Stimulated activated CD4-positive, alpha-beta T cell treated with anti-CD3 and anti-CD28 coated beads, TNF-alpha, amount 100 ng/mL, for 4 hours (primary cell): ENCODE measurements at places on chromosomes 16 and 17.

DNA sequence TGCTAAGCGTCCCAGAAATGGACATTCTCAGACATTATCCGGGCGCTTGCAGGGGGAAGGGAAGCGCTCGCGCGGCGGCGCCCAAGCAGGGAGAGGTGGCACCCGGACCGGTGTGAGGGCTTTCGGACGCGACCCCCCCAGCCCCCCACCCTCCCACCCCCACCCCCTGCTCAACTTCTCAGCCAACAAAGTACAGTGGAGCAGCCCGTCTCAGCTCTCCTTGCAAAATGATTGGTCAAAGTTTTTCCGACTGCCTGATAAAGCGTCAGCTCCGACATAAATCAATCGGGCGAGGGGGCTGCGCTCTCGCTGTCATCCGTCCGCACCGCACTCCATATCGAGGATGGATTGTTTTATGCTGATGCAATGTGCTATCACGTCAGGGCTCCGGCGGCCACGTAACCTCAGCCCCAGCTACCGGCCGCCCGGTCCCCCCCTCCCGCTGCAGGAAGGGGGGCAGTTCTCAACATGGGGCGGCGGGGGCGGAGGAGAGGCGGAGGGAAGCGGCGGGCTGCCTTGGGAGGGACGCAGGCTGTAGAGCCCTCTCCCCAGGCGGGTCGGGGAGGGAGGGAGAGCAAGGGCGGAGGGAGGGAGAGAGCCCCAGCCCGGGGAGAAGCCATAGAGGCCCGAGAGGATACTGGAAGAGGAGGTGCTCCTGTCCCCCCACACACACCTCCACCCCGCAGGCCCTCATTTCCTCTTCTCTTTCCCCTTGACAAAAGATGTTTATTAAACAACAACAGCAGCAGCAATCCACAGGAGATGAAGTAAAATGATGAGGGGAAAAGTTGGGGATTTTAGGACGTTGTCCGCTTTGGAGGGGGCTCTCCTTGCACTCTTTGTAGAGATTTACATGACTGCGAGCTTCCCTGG, at the start of gene HOXB9:
HOXB9 (minus strand) TSS at position 114 of the 873 bp plus-strand sequence; CDS start at position 25, 89 bp downstream.
- peak; percentile 55 for DNase-seq

GRCh38 chr17:36500745-36501225, 14.3 kb downstream of the ZNHIT3 start:
- no peak for DNase-seq

DNA sequence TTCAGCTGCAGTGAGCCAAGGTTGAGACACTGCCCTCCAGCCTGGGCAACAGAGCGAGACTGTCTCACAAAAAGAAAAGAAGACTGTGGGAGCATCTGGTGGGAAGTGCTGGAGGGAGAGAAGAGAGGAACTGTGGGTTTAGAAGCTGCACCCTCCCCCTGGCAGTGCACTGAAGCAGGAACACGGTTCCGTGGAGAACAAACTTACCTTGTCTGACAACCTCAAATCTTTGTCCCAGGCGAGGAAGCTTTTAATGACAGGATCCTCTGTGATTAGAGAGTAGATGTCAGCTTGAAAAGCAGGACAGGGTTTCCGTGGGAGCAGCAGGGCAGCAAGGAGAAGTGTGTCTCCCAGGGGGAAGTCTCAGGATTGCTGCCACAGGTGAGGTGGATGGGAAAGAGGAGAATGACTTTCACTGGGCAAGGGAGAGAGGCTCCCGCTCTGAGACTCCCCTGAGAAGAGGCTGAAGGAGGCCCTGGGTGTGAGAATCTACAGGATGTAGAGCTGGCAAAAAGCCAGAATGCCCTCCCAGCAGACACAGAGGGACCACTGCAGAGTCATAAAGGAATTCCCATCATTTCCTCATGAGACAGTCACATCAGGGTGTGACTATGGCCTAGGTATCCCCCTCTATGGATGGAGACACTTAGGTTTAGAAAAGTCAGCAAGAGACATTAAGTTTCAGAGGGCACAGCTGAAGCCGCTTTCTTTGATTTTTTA, 22.9 kb downstream of the PRR11 start:
- DNase-seq, result no peak

- DNase-seq, result no peak
Observed at GRCh38 chr16:26594666-26595065, 472.1 kb upstream of the C16orf82 start.

DNA sequence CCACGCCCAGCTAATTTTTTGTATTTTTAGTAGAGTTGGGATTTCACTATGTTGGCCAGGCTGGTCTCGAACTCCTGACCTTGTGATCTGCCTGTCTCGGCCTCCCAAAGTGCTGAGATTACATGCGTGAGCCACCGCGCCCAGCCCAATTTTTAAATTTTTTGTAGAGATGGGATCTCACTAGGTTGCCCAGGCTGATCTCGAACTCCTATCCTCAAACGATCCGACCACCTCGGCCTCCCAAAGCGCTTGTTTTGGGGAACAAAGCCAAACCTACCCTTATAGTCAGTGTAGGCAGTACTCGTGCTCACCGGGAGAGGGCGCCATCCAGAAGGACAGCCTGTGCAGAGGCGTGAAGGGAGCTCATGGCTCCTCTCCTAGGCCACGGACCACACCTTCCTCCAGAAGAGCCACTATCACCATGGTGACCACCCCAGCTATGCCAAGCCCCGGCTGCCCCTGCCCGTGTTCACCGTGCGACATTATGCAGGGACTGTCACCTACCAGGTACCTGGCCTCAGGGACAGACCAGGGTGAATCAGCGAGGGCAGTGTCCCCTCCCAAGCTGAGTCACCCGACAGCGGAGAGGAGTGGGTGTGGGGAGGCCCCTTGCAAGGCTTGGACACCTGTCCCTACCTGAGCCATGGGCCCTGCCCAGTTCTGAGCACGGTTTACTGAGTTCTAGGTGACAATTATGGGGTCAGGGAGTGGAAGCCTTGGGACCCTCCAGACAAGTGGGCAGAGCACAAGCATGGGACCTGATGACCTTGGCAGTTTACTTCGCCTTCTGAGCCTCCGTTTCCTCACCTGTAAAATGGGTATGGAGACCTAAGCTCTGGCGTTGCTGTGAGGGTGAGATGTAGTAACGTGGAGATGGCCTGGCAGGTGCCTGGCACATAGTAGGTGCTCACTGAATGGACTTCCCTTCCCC, 13.7 kb downstream of the MYO15B start:
- no peak for DNase-seq

- no peak for DNase-seq
Observed at GRCh38 chr16:89135971-89136765, 35.4 kb upstream of the CDH15 start.

DNA sequence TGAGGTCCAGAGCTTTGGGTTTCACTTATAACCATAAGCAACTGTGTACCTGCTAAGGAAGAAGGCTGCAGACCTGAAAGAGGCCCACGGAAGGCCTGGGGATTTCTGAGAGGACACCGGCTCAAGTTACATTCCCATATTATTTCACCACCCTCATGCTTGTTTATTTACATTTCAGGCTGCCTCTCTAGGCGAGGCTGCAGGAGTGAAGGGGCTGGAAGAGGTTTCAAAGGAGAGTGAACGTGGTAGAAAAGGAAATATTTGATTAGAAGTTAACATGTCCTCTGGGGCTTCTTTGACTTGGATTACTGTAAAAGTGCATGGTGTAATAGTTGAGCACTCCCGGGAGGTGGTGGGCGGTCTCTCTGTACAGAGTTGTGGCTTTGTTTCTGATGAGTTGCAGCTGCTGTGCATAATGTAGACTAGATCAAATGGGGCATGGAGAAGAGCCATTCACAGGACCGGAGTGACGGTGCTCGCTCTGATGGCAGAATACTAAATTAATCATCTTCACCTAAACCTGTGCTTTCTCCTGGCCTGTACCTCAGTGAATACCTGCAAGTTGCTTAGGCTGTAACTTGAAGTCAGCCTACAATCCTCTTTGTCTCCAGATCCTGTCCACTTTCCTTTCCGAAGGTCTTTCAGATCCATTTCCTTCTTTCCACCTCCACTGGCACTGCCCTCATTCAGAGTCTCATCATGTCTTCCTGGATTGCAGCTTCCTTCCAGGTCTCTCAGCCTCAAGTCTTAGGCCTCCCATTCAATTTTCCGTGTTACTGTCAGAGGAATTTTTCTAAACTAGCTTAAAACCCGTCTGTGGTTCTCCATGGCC, 1.9 kb upstream of the CPD start:
- no peak for DNase-seq

DNA sequence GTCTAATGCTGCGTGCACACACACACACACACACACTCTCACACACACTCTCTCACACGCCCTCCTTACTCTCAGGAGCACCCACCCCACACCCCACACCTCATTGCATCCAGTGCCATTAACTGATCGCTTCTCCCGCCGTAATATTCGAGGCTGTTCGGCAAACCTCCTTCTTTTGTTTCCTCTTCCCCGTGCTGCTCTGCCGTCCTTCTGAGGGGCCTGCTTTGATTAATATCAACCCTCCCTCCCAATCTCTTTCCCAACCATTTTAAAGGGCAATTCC, 156.2 kb upstream of the TNRC6C start:
- DNase-seq, result no peak

- no peak for DNase-seq
Observed at GRCh38 chr16:17420816-17421215, 49.9 kb downstream of the XYLT1 start.

- no peak for DNase-seq
Observed at GRCh38 chr16:9053006-9053601, 38.3 kb upstream of the HAPSTR1 start.

DNA sequence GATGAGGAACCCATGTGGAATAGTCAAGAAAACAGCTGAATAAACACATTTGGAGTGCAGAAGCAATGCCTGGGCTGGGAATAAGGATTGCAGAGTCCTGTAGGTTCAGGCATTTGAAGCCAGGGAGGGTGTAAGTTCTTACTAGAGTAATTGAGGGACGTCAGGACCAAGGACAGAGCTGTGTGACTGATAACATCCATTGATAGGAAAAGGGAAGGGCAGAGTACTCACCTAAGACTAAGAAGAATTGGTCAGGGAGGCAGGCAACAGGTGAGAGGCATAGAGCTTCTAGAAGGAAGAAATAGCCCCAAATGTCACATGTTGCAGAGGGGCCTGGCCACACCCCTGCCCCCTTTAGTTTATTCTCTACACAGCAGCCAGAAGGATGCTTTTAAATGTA, 79.8 kb upstream of the TMEM132E start:
- no peak for DNase-seq

DNA sequence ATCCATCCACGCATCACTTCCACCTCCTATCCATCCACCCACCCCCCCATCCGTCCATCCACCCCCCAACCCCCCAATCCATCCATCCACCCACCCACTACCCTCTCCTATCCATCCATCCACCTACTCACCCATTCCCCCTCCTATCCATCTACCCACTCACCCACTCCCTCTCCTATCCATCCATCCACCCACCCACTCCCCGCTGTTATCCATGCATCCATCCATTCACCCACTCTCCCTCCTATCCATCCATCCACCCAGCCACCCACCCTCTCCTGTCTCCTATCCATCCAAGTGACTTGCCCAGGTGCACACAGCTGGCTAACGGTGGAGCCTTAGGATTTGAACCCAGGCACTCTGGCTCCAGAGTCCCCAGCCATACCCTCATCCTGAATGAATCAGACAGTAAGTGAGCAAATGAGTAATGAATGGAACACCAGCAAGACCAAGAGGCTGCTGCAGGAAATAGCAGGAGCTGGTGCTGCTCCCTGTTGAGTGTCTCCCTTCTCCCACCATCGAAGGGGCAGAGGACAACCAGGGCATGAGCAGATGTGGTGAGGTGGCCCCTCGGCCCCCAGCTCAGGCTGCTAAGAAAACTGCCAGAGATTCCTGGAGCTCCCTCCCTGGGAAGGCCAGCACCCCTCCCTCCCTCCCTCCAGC, 62.5 kb downstream of the LITAF start:
- DNase-seq, result no peak

GRCh38 chr17:57913575-57914272, 41.5 kb downstream of the CUEDC1 start:
- DNase-seq, result no peak

DNA sequence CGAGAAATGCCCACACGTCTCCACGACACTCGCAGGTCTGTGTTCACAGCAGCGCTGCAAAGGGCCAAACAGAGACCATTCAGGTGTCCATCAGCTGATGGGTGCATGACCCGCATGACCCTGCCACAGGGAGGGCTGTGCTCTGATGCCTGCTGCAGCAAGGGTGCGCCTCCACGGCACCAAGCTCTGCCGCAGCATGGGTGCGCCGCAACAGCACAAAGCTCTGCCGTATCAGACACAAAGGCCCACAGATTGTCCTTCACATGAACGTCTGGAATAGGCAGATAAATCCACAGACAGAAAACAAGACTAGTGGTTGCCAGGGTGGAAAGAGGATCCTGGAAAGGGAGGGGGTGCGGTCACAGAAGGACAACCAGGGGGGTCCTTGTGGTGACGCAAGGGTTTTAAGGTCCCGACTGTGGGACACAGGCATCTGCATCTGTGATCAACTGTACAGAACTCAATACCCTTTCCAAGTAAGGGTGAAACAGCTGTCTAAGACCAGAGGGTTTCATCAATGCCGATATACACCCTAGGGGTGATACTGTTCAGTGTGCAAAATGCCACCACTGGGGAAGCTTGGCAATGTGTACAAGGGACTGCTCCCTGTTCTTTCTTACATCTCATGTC, 121.0 kb downstream of the ANKRD11 start:
- DNase-seq, result no peak

- DNase-seq, result no peak
Observed at GRCh38 chr17:78242024-78242742, 10.8 kb downstream of the TMEM235 start.

DNA sequence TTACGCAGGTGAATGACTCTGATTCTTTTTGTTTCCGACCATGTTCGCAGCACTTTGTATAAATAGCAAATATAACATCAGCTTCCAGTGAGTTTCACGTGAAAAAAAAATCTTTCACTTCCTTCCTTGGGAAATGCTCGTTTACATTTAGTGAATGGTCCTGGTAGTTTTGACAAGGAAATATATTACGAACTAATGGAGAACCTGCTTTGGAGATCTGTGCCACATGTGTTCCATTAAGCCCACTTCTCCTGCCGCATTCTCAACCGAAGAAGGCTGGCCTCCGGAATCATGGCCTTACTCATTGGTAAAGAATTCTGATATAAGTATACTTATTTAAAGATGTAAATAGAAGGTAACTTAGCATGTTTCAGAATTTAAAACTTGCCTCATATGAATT, 3.6 kb downstream of the CRAMP1 start:
- no peak for DNase-seq

GRCh38 chr17:36144014-36144413, 32.4 kb downstream of the TBC1D3B start:
- DNase-seq, result no peak

- no peak for DNase-seq
Observed at GRCh38 chr17:53896047-53896446, 73.3 kb downstream of the KIF2B start.

DNA sequence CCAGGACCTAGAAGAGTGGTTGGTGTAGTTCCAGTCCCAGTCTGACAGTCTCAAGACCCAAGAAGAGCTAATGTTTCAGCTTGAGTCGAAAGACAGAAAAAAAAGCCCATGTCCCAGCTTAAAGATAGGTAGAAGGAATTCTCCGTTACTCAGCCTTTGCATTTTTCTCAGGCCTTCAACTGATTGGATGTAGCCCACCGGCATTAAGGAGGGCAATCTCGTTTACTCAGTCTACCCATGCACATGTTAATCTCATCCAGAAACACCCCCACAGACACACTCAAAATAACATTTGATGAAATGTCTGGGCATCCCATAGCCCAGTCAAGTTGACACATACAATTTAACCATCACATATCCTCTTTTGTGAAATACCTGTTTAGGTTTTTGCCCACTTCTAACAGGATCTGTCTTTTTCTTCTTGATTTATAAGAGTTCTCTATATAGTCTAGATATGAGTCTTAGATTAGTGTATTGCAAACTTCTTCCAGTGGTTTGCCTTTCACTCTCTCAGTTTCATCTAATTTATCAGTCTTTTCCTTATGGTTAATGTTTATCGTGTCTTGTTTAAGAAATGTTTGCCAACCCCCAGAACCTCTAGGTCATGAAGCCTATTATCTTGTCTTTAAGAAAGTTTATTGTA, 7.6 kb upstream of the NUP93 start:
- DNase-seq, result no peak
